ENCODE measurements at places on chromosomes 3 and 15. TPM values are rescaled to one million over a fixed set of nuclear protein-coding genes. Genes with fewer than 3 reads are reported as not detected.

Gene FETUB
- total RNA-seq = not detected

Gene CYP1A2
- total RNA-seq = not detected

Gene USP50
- total RNA-seq = 1.4 TPM

Gene PLA2G4D
- total RNA-seq = not detected

Gene MRPL46
- 26.8 TPM for total RNA-seq

Gene CLDN11
- 267 TPM for total RNA-seq

Gene POLQ
- 3.8 TPM for total RNA-seq

Gene CNTN3
- total RNA-seq = 8.1 TPM

Gene LSAMP
- total RNA-seq = 6.7 TPM

Gene MUC20
- total RNA-seq = 36.7 TPM

Gene CHRNB4
- total RNA-seq = 2.0 TPM

Measured in metanephros (tissue), 2 donors.